GM23248 (cell line): ENCODE measurements at places on chromosomes 2 and 18.

GRCh38 chr2:122368576-122369243, 613.3 kb downstream of the TSN start:
- DNase-seq: peak; percentile 27

DNA sequence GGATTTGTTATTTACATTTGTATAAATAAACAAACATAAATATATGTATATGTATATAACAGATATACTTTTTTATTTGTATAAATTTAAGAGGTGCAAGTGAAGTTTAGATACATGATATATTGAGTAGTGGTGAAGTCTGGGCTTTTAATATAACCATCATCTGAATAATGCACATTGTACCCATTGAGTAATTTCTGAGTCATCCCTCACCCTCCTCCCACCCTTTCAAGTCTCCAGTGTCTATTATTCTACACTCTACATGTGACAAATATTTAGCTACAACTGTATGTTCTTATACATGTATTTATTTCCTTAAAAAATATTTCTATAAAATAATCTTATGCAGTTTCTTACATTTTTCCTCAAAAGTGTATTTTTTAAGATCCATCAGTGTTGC, 358.7 kb upstream of the TFPI start:
- DNase-seq: peak; percentile 2

GRCh38 chr18:58891776-58892175, 27.1 kb downstream of the ZNF532 start:
- no peak for DNase-seq

GRCh38 chr2:179991344-179991743, 15.8 kb downstream of the CWC22 start:
- DNase-seq: peak; percentile 38

- no peak for DNase-seq
Observed at GRCh38 chr2:15919716-15920434, 20.5 kb upstream of the MYCN start.

GRCh38 chr2:240434728-240435456, 571 bp upstream of the GPC1 start:
- peak; percentile 97 for DNase-seq

DNA sequence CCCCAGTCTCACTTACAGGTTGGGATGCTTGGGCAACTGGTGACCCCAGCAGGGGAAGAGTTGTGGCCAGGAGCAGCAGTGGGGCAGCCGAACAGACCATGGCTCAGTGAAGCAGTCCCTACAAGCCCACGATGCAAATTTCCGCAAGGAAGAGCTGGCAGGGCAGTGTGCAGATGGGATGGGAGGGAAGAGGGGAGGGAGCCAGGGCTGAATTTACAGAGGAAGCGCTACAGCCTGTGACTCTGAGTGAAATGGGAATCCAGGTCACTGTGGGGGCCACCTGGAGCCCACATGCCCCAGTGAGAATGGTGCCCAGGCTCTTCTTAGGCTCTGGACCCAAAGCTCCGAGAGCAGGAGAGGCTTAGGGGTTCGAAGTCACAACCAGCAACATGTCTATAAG, 27.0 kb upstream of the SELENOI start:
- no peak for DNase-seq

DNA sequence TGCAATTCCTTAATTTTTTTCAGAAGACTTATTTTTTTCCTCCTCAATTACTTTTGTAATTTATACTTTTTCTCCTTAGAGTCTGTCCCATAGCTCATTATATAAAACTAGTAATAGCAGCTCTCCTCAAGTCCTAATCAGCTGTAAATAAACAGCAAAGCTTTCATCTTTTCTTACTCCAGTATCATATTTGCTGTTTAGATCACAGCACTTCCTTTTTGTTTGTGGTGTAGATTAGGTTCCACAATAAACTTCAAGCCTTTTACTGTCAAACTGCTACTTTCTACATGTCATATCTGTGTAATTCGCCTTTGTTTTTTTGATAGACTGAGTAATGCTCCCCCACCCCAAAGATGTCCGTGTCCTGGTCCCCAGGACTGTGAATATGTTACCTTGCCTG, 25.5 kb downstream of the GCG start:
- DNase-seq: no peak

DNA sequence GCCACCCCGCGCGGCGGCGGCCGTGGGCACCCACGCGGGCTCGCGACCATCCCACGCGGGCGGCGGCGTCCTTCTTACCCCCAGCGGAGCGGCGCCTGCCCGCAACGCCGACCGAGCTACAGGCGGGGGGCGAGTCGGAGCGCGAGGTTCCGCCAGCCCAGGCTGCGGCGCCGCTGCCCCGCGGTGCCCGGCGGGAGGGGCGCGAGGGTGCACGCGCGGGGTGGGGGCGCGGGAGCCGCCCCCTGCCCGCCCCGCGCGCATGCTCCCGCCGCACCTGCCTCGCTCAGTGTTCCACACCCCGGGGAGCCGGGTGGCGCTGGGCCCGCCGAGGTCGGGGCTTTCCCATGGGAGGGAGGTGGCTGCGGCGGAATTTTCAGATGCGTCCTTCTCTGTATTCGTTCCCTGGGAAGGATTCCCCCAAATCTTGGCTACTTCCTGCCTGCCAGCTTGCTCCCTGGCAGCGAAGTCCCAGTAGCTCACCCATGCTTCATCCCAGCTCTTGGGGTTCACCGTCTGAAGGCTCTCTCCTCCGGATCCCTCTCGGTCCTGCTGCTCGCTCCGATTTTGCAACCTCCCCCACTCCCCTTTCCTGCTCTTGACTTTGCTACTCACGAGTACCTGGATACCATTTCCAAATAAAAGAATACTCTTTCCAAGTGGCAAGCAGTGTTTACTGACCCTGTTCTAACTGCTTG, at the start of gene L3MBTL4:
Gene L3MBTL4 (minus strand): TSS at position 189 of the 695 bp plus-strand sequence. CDS start 103,286 bp downstream, outside the sequence.
- DNase-seq: peak; percentile 6

DNA sequence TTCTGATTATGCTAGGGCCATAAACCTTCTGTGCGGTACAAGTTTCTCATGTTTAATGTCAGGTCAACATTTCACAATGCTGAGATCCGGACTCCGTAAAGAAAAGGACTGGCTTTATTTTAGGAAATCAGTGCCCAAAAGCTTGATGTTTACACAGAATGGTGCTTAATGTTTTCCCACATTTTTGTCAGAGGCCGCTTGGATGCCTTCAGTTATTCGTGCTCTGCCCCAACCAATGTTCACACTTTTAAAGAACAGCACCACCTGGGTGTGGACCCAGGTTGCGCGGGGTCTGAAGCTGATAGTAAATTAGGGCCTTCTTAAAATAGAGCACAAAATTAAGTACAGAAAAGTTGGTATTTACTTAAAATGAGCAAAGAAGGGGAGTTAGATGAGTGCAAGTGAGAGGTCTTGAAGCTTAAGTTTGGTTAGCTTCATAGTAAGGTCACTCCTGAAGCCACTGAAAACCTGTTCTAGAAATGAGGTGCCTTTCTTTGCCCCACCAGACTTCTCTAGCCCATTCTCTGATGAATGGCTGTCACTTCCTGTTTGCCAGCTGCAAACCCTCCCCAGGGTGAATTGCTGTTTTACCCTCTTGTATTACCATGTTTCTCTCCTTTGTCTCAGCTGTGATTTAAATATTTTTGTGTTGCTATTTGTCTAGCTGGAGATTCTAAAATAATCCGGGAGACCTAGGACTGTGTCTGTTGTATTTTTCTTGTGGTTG, 20.5 kb downstream of the SLC3A1 start:
- DNase-seq: no peak

- DNase-seq: no peak
Observed at GRCh38 chr2:240960971-240961876, 37.2 kb upstream of the SNED1 start.

- DNase-seq: no peak
Observed at GRCh38 chr2:211328126-211328525, 771.7 kb downstream of the CPS1 start.

DNA sequence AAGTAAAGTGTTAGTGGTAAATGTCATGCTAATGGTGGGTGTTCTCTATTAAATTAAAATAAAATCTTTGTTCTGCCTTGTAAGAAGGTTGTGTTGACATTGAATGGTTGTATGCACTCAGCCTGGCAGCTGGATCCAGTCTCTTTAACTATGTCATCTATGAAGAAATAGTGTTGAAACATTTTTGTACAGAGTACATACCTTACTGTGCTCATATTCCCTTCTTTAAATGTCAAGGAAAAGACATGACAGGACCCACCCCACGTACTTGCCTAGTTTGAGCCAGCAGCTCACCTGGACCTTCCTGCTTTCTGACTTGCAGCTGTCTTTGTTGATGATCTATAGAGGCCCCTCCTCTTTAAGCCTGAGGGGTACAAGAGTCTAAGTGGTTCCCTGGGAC, 85.6 kb upstream of the ST3GAL5 start:
- no peak for DNase-seq

DNA sequence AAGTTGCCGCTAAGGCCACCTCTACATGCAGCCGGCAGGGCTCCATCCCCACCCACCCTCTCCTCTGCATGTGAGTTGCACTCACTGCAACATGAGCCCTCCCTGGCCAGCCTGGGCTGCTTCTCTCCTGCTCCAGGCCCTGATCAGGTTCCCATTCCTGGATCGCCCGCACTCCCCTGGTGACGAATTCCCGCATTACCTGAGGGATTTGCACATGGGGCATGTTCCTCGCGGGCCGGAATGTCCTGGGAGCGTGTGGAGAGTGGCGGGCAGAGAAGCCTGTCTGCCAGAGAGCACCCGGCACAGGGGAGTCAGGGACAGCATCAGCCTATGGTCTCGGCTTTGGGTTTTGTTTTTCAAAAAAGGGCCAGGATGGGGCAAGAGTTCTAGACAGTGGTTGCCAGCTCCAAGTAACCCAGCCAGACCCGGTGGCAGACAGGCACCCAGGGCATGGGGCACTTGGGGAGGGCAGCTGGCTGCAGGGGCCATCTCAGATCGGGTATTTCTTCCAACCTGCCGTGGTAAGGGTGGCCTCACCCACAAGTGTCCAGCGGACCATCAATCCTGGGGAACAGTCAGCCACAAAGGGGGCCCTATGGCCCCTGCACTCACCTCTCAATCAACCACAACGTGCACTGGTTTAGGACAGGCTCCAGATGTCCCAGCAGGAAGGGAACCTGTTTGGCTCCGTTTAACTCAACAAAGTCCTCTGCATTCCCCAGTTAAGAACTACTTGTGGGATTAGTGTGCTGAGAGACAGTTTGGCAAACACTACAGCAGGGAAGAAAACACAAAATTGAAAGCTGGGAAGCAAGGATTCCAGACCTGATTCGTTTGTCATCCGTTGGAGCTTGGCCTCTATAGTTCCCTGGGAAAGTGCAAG, 187.7 kb downstream of the SMAD7 start:
- DNase-seq: no peak

- DNase-seq: no peak
Observed at GRCh38 chr18:7974200-7974874, 407.2 kb downstream of the PTPRM start.

DNA sequence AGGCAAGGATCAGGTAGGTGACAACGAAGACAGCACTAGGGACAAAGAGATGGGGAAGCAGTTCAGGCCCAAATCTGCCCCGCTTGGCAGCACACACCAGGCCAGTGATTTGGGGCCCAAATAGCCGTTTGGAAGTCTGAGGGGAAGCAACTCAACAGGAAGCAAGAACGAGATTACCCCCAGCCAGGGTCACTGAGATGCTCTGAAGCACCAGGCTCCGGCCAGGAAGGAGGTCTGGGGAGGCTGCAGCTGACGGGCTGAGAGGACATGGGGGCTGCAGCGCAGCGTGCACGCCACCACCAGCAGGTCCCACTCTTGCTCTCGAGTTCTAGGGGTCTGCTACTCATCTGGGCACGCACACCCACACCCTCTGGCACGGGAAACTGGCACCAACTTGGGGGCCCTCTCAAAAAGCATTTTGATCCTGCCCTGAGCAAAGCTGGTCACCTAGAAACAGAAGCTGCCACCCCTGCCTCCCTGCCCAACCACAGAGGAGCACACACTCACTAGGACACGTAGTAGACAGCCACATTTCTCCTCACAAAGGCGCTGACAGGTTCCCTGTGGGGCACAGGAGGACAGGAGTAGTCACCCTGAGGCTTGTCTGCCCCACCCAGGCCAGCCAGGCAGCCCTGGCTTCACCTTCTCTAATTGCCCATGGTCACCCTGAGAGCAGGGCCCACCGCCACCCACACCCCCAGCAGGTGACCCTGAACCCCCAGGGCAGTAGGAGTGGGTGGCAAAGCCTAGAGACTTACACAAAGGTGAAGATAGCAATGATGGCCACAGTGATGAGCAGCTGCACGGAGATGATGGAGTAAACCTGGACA, 8.4 kb downstream of the PNKD start:
- DNase-seq: no peak

DNA sequence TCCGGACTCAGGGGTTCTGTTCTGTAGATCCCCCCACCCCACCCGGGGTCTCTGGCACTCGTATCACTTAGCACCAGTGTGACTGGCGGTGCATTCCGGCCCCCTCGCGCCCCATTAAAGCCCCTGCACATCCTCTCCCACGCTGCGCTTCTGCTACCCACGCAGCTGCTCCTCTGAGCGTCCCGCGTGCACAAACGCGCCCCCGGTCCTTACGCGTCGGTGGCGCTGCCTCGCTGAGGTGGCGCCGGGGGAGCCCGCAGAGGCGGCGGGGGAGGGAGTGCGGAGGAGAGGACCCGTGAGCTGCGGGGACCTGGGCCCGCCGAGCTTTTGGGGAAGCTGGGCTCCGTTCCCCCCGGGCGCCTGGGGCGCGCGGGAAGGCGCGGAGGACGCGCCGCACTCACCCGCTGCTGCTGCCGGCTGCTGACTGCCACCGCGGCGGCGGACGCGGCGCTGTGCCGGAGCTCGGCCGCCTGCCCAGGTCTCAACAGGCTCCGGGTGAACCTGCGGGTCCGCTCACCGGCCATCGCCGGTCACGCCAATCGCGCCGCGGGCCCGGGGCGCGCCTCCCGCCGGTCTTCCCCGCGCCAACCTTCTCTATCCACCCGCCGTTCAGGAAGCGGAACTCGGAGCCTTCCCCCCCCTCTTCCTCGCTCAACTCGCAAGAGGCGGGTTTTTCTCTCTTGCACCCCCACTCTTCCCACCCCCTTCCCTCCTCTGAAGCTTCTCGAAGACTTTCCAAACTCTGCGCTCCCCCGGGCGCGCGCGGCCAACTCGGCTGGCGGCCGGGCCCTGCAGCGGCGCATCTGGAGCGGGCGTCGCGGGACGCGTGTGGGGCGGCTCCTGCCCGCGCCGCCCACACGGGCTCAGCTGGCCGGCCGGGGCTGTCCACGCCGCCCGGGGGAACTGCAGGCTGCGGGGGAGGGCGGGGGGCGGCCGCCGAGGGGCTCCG, at the start of gene DOCK10:
Gene DOCK10 (minus strand): TSS at position 618 of the 949 bp plus-strand sequence. CDS start 94 bp downstream, at position 524.
- DNase-seq: peak; percentile 75

DNA sequence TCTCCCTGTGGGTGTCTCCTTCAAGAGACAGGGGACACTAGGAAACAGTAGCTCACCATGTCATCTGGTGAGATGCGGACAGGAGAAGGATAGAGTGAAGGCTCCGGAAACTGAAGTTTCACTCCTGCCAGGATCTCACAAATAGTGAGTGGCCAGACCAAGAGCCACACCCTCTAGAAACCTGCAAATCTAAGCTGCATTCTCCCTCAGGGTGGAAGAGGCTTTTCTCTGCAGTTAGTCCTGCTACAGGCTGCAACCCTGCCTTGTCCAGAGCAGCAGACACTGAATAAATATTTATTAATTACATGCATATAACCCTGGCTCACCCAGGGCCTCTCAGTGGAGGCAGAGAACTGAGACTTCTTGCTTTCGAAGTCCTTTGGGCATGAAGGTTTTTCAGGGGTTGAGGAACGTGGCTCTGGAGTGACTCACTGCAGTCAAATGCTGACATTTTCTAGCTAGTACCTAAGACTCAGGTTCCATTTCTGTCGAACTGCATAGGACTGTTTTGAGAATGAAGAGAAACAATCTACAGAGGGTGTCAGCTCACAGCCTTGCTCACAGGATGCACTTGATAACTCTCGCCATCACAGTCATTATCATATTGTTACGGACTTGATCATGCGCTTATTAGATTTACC, 87.3 kb downstream of the ACTR2 start:
- no peak for DNase-seq

GRCh38 chr18:11946756-11947155, 34.6 kb upstream of the IMPA2 start:
- DNase-seq: peak; percentile 75

- DNase-seq: no peak
Observed at GRCh38 chr2:222637067-222637466, 18.8 kb downstream of the FARSB start.
